ENCODE measurements at places on chromosomes 6 and 20. TPM values are rescaled to one million over a fixed set of nuclear protein-coding genes. Genes with fewer than 3 reads are reported as not detected.

Gene SOX18
- not detected for total RNA-seq

Gene ATG5
- 47.8 TPM for total RNA-seq

Gene GLP1R
- total RNA-seq, result not detected

Gene PNPLA1
- total RNA-seq, result under 0.01 TPM

Gene ANGPT4
- total RNA-seq, result not detected

Gene OR2J3
- not detected for total RNA-seq

Gene OLIG3
- not detected for total RNA-seq

Gene TNFRSF21
- total RNA-seq, result 17.9 TPM

Gene LTV1
- 21.1 TPM for total RNA-seq

Gene MICA
- total RNA-seq, result 76.7 TPM

Gene ZBTB2
- 8.8 TPM for total RNA-seq

Gene MYL9
- 13.9 TPM for total RNA-seq

Gene DNMT3B
- total RNA-seq, result 0.85 TPM

Gene LY86
- not detected for total RNA-seq

Gene CYP39A1
- total RNA-seq, result 22.6 TPM

Gene HLA-DRB5
- not detected for total RNA-seq

Gene ADGB
- total RNA-seq, result not detected

Gene TMC2
- total RNA-seq, result 0.18 TPM

Gene MLIP
- total RNA-seq, result not detected

Gene RWDD2A
- 5.0 TPM for total RNA-seq

Gene EFCAB8
- 0.28 TPM for total RNA-seq

Gene RREB1
- total RNA-seq, result 12.1 TPM

Gene MAP3K7
- 34.2 TPM for total RNA-seq

Gene MYBL2
- total RNA-seq, result 0.71 TPM

Gene SULF2
- total RNA-seq, result 28.3 TPM

Gene MPIG6B
- not detected for total RNA-seq

Gene ME1
- 30.8 TPM for total RNA-seq

Gene BYSL
- total RNA-seq, result 13.6 TPM

Gene KIF13A
- 72.6 TPM for total RNA-seq

Gene CASS4
- 0.09 TPM for total RNA-seq

Gene NINL
- total RNA-seq, result 10.3 TPM

Gene R3HDML
- not detected for total RNA-seq

Gene RHAG
- not detected for total RNA-seq

Gene PGBD1
- 2.7 TPM for total RNA-seq

Gene AIF1
- not detected for total RNA-seq

Gene POU5F1
- 0.09 TPM for total RNA-seq

Gene BPI
- not detected for total RNA-seq

Gene LY6G6D
- not detected for total RNA-seq

Gene OR2H1
- total RNA-seq, result 0.14 TPM

Gene HLA-DQA1
- total RNA-seq, result not detected

Gene MEI4
- not detected for total RNA-seq

Gene PLCB1
- total RNA-seq, result 50.3 TPM

Gene TMEM200A
- total RNA-seq, result 35.3 TPM

Gene PROKR2
- total RNA-seq, result not detected

Gene ACTR5
- total RNA-seq, result 4.1 TPM

Gene TNFRSF6B
- 0.65 TPM for total RNA-seq

Gene PRPH2
- total RNA-seq, result 1.8 TPM

Gene HLA-DQB1
- not detected for total RNA-seq

Gene LY6G5C
- 0.43 TPM for total RNA-seq
